CD4-positive, alpha-beta T cell (primary cell): ENCODE measurements at places on chromosomes 16 and 17.

DNA sequence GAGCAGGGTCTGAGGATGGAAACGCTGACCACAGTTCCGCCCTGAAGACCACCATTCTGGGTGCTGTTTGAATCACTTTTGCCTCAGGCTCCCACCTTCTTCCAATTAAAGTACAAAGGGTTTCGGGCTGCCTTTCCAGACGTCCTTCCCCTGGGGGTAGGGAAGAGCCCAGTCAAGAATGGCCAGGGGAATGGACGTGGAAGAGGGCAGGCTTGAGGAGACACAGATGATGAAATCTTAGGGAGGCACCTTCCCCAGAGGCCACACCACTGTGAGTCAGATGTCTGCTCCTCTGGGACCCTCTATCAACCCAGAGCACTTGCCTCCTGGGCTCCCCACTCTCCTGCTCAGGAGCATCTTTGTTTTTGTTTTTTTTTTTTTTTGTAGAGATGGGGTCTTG is 27.5 kb upstream of the MTSS2 start:
- no peak for DNase-seq

DNA sequence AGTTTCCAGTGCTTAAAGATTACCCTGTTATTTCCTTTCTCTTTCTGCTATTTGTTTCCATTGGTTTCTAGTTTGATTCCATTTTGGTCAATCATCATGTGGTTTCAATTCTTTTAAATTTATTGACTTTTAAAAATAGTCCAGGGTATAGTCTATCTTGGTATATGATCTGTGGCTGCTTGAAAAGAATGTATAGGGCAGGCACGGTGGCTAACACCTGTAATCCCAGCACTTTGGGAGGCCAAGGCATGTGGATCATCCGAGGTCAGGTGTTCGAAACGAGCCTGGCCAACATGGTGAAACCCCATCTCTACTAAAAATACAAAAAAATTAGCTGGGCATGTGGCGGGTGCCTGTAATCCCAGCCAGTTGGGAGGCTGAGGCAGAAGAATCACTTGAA is 34.5 kb upstream of the NACA2 start:
- DNase-seq: no peak

DNA sequence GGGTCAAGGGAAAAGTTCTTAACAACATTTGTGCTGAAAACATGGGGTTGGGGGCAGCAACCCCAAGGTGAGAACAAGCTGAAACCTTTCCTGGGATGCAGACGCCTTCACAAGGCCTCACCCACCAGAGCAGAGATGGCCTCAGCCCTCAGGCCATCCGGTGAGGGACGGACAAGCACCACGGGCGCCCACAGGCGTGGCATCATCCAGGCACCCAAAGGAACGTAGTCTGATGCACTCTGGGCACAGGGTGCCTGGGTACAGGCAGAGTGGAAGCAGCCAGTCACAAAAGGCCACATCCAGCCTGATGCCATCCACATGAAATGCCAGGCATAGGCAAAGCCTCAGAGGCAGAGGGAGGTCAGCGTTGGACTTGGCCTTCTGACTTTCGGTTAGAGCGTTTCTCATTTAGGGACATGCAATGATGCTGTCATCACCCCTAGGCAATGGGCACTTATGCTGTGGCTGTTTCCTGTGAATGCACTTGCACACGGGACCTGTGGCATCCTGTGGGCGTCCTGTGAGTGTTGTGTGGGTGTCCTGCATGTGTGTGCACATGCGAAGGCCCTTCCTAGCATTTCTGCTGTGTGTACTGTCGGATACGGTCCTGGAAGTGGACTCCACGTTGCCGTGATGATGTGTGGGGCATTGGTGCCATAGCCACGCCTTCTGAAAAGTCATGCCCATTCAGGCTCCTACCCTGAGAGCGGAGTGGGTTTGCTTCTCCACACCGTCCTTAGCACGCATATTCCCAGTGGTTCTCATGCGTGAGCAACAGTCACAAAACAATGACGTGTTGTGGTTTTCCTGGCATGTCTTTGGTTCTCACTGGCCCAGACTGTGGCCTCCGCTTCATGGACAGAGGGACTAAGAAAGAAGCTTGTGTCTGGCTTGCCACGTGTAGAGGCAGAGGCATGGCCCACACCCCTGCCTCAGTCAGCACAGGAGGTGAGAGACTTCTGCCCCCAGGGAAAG is 52.7 kb upstream of the ZNF469 start:
- no peak for DNase-seq

GRCh38 chr17:78995761-78996451 is 13.7 kb downstream of the CANT1 start:
- no peak for DNase-seq

- DNase-seq: no peak
These were observed 17.7 kb downstream of the KIF19 start for GRCh38 chr17:74343526-74344284.

GRCh38 chr16:88059701-88060386 is 108.6 kb downstream of the BANP start:
- DNase-seq: no peak

DNA sequence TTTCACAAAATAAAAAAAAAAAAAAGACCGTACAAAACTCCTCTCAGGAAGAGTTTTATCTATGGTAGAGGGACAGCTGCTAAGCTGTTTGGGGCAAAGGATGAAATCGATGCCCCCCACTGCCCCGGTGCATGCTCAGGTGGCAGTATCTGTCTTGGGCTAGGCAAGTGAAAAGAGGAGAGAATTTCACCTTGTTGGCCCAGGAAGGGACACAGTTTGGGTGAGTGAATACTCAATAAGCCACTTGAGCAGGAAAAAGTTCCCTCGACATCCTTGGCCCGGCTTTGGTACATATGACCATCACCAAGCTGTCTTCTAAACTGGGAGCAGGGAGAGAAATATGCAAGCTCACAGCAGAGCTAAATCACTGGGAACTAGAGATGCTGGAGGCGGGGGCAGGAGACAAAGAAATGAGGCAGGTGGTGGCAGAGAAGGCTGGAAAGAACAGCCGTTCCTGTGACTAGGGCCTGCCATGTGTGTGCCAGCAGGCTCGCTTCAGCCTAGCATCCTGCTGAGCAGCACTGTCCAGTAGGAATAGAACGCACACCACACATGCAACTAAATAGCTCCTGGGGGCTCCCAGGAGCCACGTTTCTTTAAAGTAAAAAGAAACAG is 8.2 kb upstream of the EIF1 start:
- DNase-seq: no peak

DNA sequence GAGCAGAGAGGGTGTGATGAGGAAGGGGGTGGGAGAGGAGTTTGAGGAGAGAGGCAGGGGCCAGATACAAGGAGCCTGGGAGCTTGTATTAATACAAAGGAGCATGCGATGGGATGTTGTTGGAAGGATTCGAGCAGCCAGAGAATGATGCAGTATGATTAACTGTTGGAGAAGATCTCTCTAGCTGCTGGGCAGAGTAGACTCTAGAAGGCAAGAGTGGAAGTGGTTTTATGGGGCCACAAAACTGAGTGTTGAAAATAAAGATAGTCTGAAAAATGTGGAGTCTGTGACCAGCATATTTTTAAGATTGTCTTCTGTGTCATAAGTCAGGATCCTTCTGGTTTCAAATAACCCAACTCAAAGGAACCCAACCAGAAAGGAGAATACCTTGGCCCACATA is 98.3 kb downstream of the MSI2 start:
- DNase-seq: no peak

GRCh38 chr17:49074851-49075540 is 57.6 kb upstream of the B4GALNT2 start:
- DNase-seq: no peak

GRCh38 chr16:19783363-19784182 is 65.5 kb downstream of the IQCK start:
- DNase-seq: no peak

GRCh38 chr17:81686614-81687013 is 2.8 kb downstream of the HGS start:
- no peak for DNase-seq

GRCh38 chr17:35731917-35732805 is 722 bp downstream of the RASL10B start:
- DNase-seq: no peak

DNA sequence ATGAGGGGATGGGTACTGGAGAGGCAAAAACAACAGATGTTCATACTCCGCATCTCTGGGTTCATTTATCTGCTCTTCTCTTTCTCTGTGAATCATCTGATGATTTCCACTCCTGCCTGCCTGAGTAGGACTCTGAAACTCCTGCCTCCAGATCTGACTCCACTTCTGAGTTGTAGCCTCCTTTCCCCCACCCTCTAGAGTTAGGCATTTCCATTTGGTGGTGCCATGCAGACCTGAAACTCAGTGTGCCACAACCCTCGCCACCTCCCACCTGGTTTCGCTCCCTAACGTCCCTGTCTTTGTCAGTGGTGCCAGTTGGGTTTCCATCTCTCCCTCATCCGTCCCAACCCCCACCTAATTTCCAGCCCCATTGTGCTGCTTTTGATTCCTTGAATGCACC is 126.2 kb downstream of the PRKCB start:
- no peak for DNase-seq

DNA sequence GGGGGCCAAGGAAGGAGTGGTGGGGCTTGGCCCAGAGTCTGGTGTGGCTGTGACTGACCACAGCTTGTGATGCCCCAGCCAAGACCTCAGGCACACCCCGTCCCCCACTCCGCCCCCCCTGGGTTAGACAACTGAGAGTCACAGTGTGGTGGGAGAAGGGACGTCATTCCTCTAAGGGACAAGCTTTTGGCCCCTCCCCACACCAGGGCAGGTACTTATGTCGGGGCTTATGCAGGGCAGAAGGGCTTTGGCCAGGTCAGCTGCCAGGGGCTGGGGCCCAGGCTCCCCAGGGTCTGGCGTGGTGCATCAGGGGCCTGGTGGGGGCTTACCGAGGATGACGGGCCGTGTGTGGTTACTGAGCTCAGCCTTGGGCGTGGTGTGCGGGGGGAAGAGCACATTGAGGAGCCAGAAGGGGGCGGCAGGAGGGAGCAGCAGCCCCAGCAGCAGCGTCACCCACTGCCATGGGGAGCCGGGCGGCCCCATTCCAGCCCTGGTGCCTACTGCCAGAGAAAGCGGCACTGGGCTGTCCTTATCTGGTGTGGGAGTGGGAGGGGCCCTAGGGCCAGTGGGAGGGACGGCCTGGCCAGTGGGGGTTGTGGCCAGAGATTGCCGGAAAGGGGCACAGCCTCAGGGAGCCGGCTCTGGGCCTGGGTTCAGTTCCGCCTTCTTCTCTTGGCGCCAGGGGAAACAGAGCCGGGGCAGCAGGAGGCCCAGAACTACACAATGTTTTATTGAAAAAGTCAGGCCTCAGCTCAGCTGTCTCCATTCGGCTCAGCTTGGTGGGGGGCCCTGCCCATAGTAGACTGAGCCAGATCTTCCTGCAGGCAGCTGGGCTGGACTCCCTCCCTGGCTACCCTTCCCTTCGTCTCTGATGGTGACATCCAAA is at the start of gene LCAT:
TSS of gene LCAT (minus strand) at position 502 of the 886 bp plus-strand sequence. CDS start at position 483, 19 bp downstream.
- no peak for DNase-seq

GRCh38 chr16:68116256-68116867 is 31.2 kb downstream of the NFATC3 start:
- no peak for DNase-seq

GRCh38 chr16:66553223-66553622 is 847 bp downstream of the CKLF start:
- DNase-seq: no peak

DNA sequence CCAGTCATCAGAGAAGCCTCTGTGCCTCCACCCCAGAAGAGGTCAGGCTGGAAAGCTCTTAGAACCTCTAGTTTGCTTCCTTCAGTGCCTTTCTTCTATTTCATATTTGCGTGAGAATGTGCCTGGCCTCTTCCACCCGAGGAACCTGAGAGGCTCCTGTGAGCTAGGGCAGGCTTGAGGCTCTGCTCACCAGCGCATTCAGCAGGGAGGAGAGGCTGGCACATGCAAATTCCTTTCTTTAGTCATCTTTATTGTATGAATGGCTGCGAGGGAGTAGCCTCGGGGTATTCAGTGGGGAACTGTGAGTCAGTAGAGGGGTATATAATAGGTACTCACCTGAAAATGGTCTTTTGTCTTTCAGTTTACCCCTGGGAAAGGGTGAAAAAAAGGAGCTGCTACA is 268.3 kb downstream of the ABCC12 start:
- DNase-seq: no peak

GRCh38 chr17:58120195-58120822 is 27.9 kb upstream of the OR4D1 start:
- DNase-seq: peak; percentile 21

DNA sequence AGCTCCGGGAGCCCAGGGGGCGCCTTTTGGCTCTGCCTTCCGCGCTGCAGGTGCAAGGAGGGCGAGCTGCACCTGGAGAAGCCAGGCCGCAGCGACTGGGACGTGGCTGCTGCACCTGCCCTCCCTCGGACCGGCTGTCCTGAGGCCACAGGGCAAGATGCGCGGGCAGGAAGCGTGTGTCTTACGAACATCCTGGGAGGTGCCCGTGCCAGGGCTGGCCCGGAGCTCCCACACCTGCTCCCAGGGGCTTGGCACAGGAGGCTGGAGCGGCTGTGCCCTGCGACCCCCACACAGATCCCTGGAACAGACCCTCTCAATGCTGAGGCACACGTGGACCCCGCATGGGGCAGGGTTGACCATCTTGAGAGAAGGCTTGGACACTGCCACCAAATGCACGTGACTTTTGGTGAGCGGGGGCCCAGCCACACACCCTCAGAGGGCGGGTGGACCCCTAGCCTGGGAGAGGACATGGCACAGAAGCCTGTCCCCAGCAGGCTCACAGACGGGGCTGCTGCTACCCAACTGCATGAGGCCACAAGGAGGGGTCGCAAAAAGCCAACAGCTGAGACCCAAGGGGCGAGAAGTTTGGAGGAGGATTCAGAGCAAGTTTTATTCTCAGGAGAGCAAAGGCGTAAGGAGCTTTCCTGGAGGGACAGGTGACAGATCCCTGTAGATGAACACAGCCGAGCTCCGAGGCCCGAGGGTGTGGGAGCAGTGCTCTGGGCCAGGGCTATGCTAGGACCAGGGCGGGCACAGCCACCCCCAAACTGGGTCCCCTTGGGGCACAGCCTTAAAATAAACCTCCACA is 11.4 kb downstream of the NDUFAF8 start:
- no peak for DNase-seq

DNA sequence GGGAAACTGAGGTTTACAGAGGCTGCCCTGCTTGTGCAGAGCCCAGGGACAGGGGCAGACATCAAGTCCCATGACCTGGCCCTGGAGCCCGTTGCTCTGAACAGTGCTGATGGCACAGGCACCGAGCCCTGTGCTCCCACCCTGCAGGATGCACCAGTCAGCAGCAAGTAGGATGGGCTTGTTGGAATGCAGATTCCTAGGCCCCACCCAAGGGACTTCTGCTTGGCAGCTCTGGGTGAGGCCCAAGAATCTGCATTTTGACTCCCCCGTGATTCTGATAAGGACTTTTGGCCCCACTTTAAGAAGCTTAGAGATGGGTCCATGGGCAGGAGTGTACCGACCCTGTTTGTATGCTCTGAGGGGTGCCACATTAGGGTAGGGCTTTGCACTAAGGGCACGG is 23.3 kb downstream of the LASP1 start:
- DNase-seq: no peak

GRCh38 chr16:67804853-67805542 is 1.4 kb downstream of the RANBP10 start:
- DNase-seq: no peak

GRCh38 chr17:67656494-67657203 is 61.1 kb upstream of the NOL11 start:
- DNase-seq: no peak

- peak; percentile 10 for DNase-seq
These were observed 75.8 kb downstream of the MRC2 start for GRCh38 chr17:62703261-62703775.

- DNase-seq: no peak
These were observed 2.1 kb downstream of the NHERF1 start for GRCh38 chr17:74750327-74751069.
